Kidney (tissue), 22 donors: ENCODE measurements at places on chromosomes 11 and 22.

DNA sequence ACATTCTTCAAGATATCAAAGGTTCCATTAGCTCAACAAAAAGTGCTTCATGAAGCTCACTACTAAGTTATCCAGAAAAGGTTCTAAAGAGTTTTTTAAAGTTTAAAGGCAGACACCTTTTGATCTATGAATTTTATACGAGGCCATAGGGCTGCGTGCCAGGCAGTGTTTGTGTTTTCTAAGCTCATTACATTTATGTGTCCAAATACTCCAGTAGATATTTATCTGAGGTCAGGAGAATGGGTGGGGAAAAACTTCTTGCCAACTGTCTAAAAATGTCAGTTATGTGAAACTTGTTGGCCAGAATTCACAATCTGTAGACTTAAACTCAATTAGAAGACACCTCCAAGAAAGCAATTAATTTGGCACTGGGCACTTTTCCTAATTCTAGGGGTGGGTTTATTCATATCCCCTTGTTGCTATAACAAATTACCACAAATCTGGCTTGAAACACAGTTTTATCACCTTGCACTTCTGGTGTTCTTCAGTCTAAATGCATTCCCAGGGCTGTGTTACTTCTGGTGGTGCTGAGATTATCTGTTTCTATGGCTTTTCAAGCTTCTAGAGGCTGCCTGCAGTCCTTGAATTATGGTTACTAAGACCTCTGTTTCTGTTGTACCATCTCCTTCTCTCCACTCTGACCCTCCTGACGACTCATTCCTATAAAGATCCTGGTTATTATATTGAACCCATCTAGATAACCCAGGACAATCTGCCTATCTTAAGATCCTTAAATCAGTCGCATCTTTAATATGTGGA is 1030.4 kb upstream of the CNTN5 start:
- no peak for DNase-seq

DNA sequence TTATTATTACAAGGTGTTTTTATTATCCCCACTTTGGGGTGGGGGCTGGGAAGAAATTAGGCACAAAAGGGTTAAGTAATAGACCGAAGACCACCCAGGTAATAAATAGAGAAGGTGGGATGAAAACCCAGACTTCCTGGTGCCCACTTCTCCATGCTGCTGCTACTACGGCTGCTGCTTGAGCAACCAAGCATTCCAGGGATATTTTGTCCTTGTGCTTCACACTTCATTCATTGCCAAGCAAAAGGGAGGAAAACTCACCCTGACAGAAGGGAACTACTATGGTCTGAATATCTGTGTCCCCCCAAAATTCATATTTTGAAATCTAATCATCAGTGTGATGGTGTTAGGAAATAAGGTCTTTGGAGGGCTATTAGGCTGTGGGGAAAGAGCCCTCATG is 470.9 kb upstream of the API5 start:
- DNase-seq, result no peak

DNA sequence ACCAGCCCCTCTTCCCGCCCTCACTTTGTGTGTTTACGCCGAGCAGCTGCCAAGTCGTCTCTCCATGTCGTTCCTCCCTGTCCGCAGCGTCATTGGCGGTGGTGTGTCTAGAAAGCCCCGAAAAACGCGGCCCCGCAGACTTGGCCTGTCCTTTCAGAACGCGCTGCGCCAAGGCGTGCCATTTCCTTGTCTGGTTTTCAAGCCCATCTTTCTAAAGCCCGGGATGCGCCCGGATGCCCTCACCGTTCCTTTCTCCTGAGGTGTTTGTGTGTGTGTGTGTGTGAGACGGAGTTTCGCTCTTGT is 557 bp downstream of the MOV10L1 start:
- no peak for DNase-seq

- no peak for DNase-seq
Measured at GRCh38 chr22:45094825-45095224, 68.9 kb upstream of the NUP50 start.

DNA sequence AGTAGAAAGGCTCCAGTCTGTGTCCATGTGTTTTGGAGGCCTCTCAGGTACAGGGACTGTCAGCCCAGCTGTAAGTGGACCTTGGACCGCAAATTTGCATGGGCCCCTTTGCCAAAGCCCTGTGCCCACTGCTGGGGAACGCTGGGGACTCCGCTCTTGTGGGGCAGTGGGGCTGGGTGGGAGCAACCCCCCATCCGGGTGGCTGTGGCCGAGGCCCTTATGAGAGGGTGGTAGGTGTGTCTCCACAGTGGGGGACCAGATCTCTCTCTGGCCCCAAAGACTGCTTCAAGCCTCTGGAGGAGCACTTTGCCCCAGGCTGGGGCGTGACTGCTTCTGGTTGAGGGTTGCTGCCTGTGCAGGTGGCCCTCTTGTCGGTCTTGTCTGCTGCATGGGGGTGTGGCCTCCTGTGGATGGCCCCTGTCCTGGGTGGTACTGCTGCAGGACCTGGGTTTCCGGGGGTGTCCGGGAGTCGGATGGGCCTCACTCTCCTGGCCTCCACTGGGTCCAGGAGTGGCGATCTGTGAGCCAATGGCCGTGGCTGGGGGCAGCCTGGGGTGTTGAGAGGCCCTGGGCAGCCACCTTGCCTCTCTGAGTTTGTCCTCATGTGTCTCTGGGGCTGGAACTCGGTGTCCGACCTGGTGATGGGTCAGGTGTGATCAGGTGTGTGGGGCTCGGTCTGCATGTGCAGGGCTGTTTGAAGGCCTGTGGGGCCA is 15.9 kb downstream of the KCNQ1 start:
- DNase-seq, result peak; percentile 53

- DNase-seq, result no peak
Measured at GRCh38 chr22:27212617-27213177, 555.3 kb downstream of the MIAT start.

DNA sequence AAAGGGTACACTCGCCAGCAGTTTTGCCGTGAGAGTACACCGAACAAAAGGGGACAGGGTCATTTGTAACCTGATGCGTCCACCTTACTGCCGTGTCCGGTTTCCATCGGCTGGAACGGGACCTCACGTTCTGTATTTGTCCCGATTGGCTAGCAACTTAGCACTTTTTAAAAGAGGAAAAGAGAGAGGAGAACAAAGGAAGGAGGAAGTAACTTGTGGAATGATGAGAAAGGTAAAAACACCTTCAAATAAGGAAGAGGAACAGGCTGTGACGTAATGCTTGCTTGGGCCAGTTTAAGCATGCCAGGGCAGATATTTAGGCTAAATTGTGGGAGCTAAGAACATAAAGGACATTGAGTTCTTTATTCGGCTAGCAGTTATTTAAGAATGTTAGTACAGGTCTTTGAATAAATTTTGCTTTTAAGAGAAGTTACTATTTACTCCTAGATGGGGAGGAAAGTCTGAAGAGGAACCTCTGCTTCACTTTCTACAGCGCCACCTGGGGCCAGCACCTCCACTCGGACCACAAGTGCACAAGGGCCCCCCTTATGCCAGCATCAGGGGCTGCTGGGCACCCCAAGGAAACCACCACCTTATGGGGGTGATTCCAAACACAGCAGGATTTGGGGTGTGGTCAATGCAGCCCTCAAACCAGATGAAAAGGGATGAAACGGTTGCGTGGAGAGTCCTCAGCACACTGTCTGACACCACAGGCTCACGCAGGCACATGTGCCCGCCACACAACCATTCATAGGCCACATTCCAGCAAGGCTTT is 5.8 kb downstream of the ARSA start:
- no peak for DNase-seq

DNA sequence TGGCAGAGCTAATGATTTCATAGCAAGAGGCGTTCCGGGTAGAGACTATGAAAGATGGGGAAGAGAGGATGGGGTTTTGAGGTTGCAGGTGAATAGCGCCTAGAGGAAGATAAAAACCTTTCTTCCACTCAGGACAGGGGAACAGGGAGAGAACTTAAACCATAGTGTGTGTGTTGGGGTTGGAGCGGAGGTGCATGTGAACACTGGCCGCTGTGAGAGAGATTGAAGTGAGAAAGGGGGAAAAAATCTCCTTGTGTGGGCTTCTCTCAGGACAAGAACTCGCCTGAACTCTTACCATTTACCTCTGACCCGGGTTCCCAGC is 3.4 kb downstream of the BSX start:
- no peak for DNase-seq

- no peak for DNase-seq
Measured at GRCh38 chr11:20654038-20654437, 15.3 kb upstream of the NELL1 start.
